Endothelial cell (in vitro differentiated cells): ENCODE measurements at places on chromosomes 1 and 21.

GRCh38 chr21:24225431-24225830 lies 1381.8 kb downstream of the MRPL39 start:
- H3K4me1 ChIP-seq: no peaks in the 10 kb centered on the region
- DNase-seq: no peak
- no peaks in the 10 kb centered on the region for H3K36me3 ChIP-seq
- H3K27me3 ChIP-seq: no peaks in the 10 kb centered on the region
- H3K4me3 ChIP-seq: no peak overlapping the region

- H3K4me1 ChIP-seq: no peaks in the 10 kb centered on the region
- no peak overlapping the region for H3K4me3 ChIP-seq
- no peak for DNase-seq
- no peak overlapping the region for H3K27ac ChIP-seq
These were observed 4.3 kb upstream of the OR2C3 start for GRCh38 chr1:247540581-247540980.

DNA sequence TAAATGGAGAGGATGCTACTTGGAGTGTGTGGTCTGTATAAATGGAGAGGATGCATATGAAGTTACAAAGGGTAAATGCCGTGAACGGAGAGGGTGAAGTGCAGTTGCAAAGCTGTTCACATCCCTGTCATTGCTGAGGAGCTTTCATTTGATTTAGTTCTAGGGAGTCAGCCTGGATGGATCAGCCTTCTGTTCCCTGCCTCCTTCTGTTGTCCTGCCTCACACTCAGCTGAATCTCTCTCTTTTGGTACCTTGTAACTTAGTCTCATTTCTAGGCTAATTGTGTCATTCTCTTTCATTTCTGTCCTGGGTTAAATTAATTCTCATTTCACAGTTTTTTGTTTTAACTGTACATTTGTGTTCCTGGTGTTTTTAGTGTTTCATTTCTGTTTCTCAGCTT lies 133.2 kb upstream of the COL6A1 start:
- no peak overlapping the region for H3K27ac ChIP-seq
- no peak overlapping the region for H3K4me3 ChIP-seq
- H3K4me1 ChIP-seq: no peaks in the 10 kb centered on the region
- no peaks in the 10 kb centered on the region for H3K36me3 ChIP-seq
- DNase-seq: no peak

GRCh38 chr1:169048043-169048442 lies 58.4 kb upstream of the ATP1B1 start:
- H3K27ac ChIP-seq: no peak overlapping the region
- no peaks in the 10 kb centered on the region for H3K4me1 ChIP-seq
- H3K27me3 ChIP-seq: peaks cover 1% of the 10 kb centered on the region
- no peak overlapping the region for H3K4me3 ChIP-seq
- no peaks in the 10 kb centered on the region for H3K36me3 ChIP-seq

GRCh38 chr1:201767339-201767738 lies 61.6 kb upstream of the IPO9 start:
- H3K4me1 ChIP-seq: peaks cover 21% of the 10 kb centered on the region
- H3K27ac ChIP-seq: no peak overlapping the region

GRCh38 chr21:43849532-43850299 lies 15.3 kb upstream of the AGPAT3 start:
- DNase-seq: no peak
- H3K4me3 ChIP-seq: no peak overlapping the region
- H3K4me1 ChIP-seq: no peaks in the 10 kb centered on the region
- H3K27ac ChIP-seq: no peak overlapping the region
